Fibroblast of skin of right quadriceps (primary cell): ENCODE measurements at places on chromosomes 1 and 21.

DNA sequence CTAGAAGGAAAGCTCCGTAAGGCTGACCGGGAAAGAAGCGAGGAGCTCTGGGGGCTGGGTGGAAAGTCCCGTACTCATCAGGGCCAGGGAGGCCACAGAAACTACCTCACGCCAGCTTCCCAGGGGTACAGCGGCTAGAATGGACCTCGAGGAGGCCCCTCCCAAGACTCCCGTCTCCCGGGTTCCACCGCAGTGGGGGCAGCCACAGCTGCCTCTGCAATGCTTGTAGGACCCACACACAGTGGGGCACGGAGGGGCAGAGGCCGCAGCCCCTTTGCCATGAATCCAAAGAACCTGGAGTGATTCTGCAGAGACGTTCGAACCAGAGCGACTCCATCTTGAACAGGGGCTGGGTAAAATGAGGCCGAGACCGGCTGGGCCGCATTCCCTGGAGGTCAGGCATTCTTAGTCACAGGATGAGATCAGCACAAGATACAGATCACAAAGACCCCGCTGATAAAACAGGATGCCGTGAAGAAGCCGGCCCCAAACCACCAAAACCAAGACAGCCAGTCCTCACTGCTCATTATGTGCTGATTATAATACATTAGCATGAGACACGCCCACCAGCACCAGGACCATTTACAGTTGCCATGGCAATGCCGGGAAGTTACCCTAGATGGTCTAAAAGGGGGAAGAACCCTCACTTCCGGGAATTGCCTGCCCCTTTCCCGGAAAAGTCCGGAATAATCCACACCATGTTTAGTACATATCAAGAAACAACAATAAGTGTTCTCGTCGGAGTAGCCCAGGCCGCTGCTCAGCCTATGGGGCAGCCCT, 1.6 kb upstream of the ANKRD65 start:
- peak; percentile 80 for DNase-seq

- DNase-seq: no peak
Observed at GRCh38 chr1:235947989-235948388, 81.3 kb upstream of the LYST start.

GRCh38 chr21:45356251-45356650, 48.7 kb upstream of the COL18A1 start:
- DNase-seq: no peak

DNA sequence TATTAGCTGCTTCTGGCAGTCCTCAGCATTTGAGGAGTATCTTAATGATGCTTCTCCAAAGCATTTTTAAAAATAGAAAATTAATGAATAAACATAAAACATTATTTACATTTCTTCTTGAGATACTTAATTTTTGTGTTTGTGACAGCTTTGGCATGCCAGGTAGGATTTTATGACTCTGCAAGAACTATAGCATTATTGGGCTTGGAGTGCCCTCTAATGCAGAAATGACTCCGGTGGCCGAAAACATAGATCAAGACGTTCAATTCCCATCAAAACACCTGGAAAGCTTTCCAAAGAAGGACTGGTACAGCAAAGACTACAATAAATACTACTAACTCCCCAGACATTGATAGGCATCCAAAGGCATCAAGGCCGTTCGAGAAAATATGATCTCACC, 366.4 kb upstream of the CXADR start:
- no peak for DNase-seq

DNA sequence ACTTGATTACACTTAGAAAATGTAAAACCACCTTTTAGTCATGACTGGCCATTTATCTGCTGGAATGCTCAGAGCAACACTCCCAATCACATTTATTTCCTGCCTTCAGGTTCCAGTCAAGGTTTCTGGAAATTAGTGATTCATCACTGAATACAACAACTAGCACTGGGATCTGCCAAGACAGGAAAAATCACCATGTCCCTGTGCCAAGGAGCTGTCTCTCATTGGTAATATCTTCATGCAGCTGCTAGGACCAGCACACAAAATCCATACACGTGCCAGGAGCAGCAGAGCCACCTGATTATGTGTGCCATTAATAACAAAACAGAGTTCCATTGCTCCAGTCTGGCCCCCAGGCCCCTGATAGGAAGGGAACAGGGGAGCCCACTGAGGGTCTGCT, 194.6 kb downstream of the TNR start:
- DNase-seq: no peak

DNA sequence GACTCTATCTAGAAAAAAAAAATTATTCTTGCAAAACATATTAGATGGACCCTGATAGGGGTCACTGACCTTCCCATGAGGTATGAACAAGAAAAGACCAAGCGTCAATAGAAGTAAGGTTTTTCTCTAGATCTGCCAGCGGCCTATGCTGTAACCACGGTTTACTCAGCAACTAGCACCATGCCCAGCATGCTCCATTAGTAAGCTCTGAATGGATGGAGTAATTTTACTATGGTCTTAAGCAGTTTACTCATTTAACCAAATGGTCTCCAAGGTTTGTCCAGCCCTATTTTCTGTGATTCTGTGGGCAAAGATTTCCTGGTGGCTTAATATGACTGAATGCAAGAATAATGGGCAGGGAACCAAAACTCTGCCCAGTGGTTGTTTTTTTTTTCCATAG, 113.9 kb downstream of the ADSS2 start:
- DNase-seq: no peak

DNA sequence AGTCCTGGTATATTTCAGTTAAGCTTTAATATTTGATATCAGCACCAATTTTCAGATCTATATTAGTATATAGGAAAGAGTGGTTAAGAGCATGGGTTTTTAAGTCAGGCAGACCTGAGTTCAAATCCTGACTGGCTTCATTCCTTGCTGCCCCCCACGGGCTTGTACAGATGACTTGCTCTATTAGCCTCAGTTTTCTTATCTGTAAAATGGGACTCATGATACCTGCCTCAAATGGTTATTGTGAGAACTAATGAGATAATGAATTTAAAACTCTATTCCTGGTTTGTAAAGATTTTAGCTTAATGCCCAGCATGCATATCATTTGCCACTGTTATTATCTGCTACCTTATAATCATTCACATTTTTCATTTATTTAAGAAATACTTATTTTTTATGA, 264.5 kb downstream of the RPS6KC1 start:
- no peak for DNase-seq

DNA sequence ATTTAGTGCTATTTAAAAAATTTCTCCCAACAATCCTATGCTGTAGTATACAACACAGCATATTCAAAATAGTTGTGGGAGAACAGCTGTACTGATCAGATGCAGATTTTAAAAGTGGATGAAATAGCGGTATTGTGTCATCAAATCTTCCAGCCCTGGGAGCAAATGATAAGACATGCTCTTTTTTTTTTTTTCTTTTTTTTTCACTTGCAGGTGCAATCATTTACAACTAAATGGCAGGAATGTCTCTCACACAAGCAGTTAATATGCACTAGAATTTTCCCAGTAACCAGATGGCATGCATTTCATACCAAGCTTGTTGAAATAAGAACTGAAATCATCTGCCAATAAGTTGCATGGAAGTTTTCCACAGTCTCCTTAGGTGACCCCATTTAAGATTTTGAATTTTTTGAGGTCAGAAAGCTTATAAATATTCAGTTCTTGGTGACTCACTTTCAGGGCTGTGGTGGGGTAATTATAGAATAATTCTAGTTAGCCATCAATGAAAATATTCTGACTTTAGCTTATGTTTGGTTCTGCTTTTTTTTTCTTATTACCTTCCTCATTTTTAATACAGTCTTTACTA, 623.9 kb upstream of the NR5A2 start:
- peak; percentile 85 for DNase-seq

DNA sequence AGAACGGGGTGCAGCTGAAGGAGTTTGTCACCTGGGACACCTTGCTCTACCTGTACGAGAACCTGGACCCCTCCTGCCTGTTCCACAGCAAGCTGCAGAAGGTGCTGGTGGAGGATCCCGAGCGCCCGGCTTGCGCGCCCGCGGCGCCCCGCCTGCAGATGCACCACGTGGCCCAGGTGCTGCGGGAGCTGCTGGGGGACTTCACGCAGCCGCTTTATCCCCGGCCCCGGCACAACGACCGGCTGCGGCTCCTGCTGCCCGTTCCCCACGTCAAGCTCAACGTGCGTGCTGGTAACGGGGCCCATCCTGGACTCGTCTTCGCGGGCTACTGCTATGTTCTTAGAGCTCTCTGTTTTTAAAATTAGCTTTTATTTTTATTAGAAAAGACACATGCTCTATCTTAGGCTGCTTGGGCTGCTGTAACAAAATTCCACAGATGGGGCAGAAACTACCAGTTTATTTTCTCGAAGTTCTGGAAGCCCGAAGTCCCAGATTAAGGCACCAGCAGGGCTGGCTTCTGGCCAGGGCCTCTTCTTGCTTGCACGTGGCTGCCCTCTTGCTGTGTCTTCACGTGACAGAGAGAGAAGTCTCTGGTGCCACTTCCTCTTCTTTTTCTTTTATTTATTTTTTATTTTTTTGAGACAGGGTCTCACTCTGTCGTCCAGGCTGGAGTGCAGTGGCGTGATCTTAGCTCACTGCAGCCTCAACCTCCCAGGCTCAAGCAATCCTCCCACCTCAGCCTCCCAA, 38.1 kb downstream of the TRPM2 start:
- DNase-seq: no peak
